ENCODE measurements at places on chromosomes 11 and 22. TPM values are rescaled to one million over a fixed set of nuclear protein-coding genes. Genes with fewer than 3 reads are reported as not detected.

ACRV1 gene
- not detected for total RNA-seq

OR8G1 gene
- total RNA-seq, result not detected

RAG2 gene
- total RNA-seq, result not detected

DNA sequence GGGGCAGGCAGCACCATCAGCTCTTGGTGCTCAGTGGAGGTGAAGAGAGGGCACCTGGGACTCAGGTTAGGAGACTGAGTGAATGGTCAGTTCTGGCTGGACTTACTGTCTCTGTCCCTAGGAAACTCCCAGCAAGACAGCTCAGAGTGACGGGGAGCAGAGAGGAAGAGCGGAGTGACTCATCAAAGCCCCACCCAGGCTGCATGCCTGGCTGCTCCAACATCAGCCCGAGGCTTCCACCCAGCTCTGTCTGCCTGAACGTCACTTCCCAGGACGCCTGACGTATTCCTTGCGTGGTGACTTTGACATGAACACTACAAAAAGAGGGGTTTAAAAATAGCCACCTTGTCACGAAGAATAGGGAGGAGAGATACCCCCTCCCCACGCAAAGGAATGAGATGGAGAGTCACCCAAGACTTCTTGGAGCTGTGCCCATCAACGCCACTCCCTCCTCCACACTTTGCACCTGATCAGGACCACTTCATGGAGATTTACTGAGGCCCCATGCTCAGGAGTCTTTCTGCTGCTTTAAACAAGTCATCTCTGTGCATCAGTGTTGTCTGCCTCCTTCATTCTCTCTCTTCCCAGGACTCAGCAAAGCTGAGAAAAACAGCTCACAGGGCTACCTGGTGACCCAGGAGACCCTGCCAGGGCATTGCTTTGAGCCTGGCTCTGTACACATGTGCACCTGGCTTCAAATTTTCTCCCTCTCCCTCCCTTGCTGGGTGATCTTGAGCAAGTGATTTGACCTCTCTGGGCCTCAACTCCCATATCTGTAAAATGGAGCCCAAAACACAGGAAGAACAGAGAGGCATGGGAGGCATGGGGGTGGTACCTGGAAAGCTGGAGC, 83.1 kb downstream of the MN1 start:
- no peaks in the 10 kb centered on the region for H3K36me3 ChIP-seq
- H3K27me3 ChIP-seq, result no peaks in the 10 kb centered on the region
- DNase-seq, result peak; percentile 64
- H3K4me3 ChIP-seq, result no peak overlapping the region
- peak overlapping the region; percentile 30 for H3K27ac ChIP-seq
- H3K4me1 ChIP-seq, result peaks cover 11% of the 10 kb centered on the region

DNA sequence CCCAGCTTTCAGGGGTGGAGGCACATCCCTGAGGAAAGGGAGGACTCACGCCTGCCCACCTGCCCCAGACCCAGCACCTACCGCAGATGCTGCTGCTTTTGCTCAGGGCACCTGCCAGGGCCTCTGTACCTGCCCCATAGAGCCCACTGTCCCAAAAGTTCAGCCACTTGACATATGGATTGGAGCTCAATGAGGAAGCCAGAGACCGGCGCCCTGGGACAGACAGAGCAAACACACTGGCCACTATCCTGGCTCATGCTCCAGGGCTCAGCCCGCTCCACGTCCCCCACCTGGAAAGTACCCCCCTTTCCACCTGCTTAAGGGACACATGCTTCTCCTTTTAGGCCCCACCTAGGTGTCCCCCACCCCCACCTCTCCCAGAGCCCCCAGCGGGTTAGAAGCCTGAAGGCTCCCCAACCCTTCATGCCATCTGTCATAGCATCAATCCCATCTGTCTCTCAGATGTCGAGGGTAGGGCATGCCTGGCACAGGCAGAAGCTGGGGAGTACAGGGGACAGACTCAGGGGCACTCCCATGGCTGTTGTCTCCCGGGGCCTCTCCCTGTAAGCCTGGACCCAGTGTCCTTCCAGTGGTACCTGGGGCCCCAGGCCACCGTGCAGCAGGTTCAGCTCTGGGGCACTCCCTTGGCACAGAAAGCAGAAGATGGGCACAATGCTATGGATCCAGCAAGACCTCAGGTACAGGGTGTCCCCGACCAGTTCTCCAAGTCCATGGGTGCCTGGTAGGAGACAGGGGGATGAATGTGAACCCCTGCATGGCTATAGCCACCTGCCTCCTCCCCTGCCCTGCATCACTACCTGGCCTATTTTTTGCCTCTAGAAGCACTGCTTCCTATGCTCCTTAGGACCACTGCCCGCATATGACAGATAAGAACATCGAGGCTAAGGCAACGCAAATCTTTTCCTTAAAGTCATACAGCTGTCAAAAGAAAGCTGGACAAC, 2.2 kb upstream of the P2RX6 start:
- no peak for DNase-seq
- peaks cover 17% of the 10 kb centered on the region for H3K4me1 ChIP-seq
- no peak overlapping the region for H3K4me3 ChIP-seq
- H3K36me3 ChIP-seq, result no peaks in the 10 kb centered on the region
- no peaks in the 10 kb centered on the region for H3K27me3 ChIP-seq

- DNase-seq, result no peak
- no peaks in the 10 kb centered on the region for H3K36me3 ChIP-seq
- H3K4me1 ChIP-seq, result peaks cover 26% of the 10 kb centered on the region
- H3K4me3 ChIP-seq, result no peak overlapping the region
- no peak overlapping the region for H3K27ac ChIP-seq
- H3K27me3 ChIP-seq, result no peaks in the 10 kb centered on the region
Observed at GRCh38 chr11:11535611-11536010, 86.2 kb downstream of the GALNT18 start.

All from upper lobe of right lung (tissue), 1 donor.